ENCODE measurements at places on chromosomes 4 and X.

GRCh38 chr4:74540193-74540592 is 95.3 kb downstream of the AREG start:
- DNase-seq, result no peak

DNA sequence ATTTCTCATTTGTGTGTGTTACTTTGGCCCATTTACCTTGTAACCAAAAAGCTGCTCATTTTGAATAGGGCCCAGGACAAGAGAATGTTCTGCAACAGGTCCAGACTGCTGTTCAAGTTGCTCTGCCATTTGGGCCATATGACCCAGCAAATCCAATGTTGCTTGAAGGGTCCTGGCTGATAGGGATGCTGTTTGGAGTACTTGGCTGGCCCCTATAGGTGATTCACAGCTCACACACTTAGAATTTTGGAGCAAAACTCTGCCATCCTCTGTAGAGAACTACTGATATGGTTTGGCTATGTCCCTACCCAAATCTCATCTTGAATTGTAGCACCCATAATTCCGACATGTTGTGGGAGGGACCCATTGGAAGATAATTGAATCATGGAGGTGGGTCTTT is 131.5 kb downstream of the AASDH start:
- DNase-seq, result no peak

DNA sequence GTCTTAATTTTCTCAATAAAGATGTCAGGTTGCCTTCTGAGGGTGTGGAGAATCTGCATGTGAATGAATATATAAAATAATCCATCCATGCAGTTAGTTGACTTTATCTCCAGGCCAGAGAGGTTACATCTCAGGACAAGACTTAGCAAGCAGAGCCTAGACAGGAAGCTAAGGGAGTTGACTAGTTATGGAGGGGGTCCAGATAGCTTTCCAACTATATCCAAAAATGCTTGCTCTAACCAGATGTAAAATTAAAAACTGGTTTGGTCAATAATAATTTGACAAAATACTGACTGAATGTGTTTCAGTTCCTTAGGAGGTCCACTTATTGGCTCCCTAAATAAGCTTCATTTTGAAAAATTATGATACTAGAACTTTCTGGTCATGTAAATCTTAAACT is 101.4 kb downstream of the PAPSS1 start:
- DNase-seq, result no peak

DNA sequence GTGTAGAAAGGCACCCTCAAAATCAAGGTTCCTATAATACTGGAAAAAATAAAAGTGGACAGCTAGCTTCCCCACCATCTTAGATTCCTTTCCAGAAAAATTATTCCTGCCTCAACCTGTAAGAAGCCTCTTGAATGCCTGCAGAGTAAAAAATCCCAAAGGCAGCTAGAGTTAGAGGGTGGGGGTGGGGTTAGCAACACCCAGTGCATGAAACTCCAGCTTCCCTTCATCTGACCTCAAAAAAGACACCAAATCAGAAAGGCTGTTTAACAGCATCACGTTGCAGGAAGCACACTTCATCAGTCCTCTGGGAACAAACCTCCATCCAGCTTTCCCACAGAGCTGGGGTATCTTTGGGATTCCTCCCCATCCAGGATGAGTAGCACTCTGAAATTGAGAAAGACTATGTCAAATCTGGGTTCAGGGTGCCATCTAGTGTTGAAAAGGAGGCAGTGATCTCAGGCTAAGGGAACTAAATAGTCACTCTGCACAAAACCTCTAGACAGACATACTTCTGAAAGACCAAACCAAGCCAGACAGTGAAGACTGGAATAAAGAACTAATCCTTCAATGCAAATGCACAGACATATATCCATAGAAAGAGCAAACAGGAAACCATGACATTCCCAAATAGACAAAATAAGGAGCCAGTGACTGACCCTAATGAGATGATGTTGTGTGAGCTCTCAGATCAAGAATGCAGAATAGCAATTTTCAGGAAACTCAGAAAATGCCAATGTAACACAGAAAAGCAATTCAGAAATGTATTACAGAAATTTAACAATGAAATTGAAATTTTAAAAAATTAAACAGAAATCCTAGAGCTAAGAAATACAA is 97.9 kb downstream of the ARHGEF9 start:
- peak; percentile 32 for DNase-seq

- DNase-seq, result no peak
Observed at GRCh38 chrX:2264179-2265030, 236.4 kb downstream of the DHRSX start.

GRCh38 chrX:51407520-51408409 is 75.1 kb downstream of the NUDT10 start:
- no peak for DNase-seq

- DNase-seq, result no peak
Observed at GRCh38 chrX:19595043-19595677, 79.9 kb upstream of the MAP3K15 start.

DNA sequence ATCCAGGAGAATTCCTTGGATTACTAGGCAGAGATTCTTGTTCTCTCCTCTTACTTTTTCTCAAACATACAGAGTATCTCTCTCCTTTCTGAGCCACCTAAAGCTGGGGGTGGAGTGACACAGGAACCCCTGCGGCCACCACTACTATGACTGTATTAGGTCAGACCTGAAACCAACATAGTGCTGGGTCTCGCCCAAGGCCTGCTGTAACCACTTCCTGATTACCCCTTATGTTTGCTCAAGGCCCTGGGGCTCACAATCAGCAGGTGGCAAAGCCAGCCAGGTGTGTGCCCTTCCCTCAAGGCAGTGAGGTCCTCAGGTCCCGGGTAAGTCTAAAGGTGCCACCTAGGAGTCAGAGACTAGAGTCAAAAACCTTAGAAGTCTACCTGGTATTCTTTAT is 166.4 kb downstream of the PARM1 start:
- no peak for DNase-seq

GRCh38 chrX:149648932-149649331 is 17.3 kb upstream of the TMEM185A start:
- no peak for DNase-seq

GRCh38 chr4:108109997-108110416 is 58.7 kb downstream of the LEF1 start:
- no peak for DNase-seq

GRCh38 chrX:8042304-8042703 is 115.1 kb upstream of the PNPLA4 start:
- peak; percentile 91 for DNase-seq

DNA sequence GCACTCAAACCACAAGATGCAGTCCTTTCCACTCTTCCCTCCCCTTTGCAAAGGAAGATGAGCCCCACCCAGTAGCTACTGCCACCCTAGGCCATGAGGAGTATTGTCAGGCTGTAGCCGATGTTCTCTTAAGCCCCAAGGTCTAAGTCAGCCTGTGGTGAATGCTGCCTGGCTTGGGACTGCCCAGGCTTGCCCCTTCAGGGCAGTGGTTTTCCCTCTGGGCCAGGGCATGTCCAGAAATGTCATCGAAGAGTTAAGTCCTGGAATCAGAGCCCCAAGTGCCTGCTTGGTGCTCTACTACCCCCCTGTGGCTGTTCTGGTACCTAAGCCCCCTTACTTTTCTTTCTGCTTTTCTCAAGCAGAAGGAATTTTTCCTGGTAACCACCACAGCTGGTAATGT is 11.8 kb upstream of the PGK1 start:
- DNase-seq, result no peak

- DNase-seq, result no peak
Observed at GRCh38 chr4:41414412-41414779, 123.6 kb upstream of the LIMCH1 start.

DNA sequence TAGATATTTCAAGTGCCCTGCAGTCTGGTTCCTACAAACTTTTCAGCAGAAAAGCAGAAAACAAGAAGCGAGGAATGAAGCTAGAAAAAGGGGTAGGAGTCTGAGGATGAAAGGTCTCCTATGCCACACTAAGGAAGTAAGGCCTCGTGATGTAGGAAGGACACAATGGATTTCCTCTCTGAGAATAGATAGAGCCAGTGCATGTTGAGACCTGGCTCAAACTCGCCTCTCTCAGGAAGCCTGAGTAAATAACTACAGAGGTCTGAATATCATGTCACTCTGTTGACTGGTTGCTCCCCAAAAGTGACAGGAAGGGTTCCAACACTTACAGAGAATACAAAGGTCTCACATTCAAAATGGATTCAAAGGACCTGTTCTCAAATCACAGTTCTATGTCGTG is 93.3 kb downstream of the GRIA3 start:
- no peak for DNase-seq

GRCh38 chr4:89254847-89255246 is 52.8 kb downstream of the GPRIN3 start:
- no peak for DNase-seq

- no peak for DNase-seq
Observed at GRCh38 chr4:82555276-82555675, 6.5 kb downstream of the TMEM150C start.

GRCh38 chrX:13208281-13208935 is 111.4 kb downstream of the ATXN3L start:
- DNase-seq, result no peak

GRCh38 chrX:31181377-31182000 is 109.6 kb upstream of the FTHL17 start:
- DNase-seq, result no peak

DNA sequence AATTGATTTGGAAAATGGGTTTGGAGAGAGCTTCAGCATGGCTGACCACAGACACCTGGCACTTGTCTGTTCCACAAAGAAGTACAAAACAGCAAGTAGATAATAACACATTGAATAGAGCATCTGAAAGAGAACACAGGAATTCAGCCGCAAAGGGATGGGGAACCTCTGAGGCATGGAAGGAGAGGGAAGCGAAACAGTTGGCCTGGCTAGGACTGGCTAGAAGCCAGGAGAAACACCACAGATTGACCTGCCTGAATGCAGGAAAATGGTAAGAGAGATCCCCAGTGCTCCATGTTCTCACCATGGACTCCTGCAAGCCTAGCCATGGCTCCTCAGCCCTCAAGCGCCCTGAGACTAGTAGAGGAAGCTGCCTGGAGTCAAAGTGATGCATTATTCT is 169.7 kb upstream of the SH3RF1 start:
- no peak for DNase-seq

DNA sequence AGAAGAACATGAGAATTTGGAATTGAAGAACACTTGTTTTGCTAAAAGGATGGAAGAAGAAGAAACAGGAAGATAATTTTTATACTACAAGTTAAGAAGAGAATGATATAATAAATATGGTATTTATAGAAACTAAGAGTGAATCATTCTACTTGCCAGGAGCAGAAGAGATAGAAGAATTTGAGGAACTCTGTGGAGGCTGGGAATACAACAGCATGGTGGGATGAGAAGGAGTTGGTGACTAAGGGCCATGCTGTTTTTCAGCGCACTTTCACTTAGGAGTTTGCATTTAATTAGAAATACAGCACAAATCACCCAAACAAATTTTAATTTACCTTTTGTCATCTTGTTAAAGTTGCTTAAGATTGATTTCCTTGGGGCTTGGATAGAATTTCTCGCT is 20.5 kb downstream of the HADH start:
- DNase-seq, result no peak

- peak; percentile 26 for DNase-seq
Observed at GRCh38 chrX:20066968-20067708, 49.6 kb downstream of the MAP7D2 start.

GRCh38 chr4:86741846-86742245 is 107.3 kb downstream of the SLC10A6 start:
- DNase-seq, result no peak

DNA sequence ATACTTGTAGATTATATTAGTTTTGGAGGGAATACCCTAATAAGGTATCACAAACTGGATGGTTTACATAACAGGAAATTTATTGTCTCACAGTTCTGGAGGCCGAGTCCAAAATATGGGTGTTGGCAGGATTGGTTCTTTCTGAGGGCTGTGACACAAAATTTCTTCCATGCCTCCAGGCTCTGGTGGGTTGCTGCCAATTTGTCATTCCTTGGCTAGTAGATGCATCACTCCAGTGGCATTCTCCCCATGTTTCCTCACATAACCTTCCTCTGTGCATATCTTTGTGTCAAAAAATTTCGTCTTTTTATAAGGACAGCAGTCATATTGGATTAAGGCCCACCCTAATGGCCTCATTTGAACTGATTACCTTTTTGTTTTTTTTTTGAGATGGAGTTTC is 49.3 kb downstream of the APELA start:
- no peak for DNase-seq

- no peak for DNase-seq
Observed at GRCh38 chr4:28548594-28548993, 1688.0 kb downstream of the STIM2 start.

GRCh38 chr4:94700298-94700697 is 57.5 kb upstream of the BMPR1B start:
- DNase-seq, result no peak

DNA sequence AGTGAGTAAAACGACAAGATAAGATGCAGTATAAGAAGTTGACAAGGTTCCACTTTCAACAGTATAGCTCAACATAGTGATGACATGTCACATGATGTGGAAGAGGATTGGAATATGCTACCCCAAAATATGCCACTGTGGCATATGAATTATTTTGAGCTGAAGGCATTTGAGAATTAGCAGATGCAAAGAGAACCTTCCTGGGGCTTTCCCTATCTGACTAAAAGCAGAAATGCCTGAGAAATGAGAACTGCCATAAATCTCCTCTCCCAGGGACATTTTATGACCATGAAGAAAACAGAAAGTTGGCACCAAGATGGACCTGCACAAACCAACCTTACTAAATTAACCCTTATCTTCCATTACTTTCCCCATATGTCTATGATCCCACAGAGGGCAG is 24.8 kb downstream of the CDKN2AIP start:
- no peak for DNase-seq

- DNase-seq, result peak; percentile 57
Observed at GRCh38 chrX:40097141-40097503, 636 bp downstream of the BCOR start.

GRCh38 chr4:109077505-109077904 is 225.0 kb downstream of the COL25A1 start:
- no peak for DNase-seq

GRCh38 chr4:87608229-87608628 is at the start of gene DSPP:
Gene DSPP (plus strand): TSS chr4:87608529. CDS start chr4:87610909, 2,380 bp downstream.
- no peak for DNase-seq

GRCh38 chr4:83240379-83240875 is 44.2 kb downstream of the COQ2 start:
- no peak for DNase-seq

- DNase-seq, result no peak
Observed at GRCh38 chrX:1386338-1387127, 5.4 kb downstream of the SLC25A6 start.

DNA sequence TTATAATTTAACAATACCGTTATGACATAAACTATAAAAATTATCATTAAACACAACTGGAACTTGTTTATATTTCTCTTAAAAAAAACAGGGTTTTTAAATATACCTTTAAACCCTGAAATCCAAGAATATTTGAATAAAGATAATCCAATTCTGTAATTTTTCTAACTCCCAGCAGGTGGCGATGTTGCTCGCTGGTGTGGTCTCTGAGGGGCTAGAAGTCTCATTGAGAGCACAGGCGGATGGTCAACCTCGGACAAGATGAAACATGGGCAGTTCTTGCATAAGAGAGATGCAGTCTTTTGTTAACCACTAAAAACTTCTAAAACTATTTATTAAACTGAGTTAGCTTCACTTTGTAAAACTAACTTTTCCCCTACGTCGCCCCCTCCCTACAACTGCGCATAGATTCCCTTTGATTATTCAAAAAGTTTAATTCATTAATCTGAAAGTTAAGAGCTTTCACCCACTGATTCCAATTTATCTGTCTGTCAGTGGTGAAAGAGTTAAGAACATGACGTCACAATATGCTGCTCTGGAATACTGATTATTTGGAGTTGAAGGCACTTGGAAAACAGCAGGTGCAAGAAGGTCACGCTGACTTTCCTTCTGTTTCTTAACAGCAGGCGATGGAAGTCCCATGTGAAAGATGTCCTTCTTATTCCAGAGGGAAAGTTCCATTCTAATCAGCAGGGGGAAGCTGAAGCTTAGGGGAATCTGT is 29.5 kb downstream of the DMP1 start:
- DNase-seq, result peak; percentile 54
